ENCODE measurements at places on chromosomes 5 and 9.
A peak's percentile ranks its signal among the peaks of the same experiment; 100 is the strongest.

- DNase-seq = no peak
These were observed 49.5 kb downstream of the SEMA4D start for GRCh38 chr9:89448381-89448780.

DNA sequence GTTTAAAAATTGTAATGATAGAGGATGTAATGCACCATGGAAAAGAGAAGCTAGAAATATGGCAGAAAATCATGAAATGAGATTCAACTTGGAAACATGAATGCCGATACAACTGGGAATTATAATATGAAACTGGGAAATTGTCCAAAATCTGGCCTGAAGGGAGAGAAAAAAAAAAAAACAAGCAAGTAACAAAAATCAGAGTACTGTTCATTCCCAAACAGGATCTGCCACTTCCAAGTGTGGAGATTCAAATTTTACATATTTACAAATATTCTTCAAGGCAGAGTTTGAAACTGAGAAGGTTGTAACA, 56.6 kb upstream of the MOCS2 start:
- DNase-seq = no peak

DNA sequence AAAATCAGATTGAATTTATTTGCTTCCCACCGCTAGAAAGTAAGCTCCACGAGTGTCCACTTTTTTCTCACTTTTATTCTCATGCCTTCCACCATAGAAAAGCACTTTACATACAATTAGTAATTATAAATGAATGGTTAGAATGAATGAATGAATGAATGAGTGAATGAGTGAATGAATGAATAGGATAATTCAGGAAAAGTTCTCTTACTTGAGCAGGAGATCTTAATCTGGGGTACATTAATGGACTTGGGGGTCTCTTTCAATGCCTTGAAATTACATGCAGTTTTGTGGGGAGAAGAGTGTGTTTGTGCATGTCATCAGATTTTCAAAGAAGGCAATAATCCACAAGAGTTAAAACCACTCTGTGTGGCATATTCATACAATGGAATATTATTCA, 229.9 kb upstream of the NR4A3 start:
- no peak for DNase-seq

DNA sequence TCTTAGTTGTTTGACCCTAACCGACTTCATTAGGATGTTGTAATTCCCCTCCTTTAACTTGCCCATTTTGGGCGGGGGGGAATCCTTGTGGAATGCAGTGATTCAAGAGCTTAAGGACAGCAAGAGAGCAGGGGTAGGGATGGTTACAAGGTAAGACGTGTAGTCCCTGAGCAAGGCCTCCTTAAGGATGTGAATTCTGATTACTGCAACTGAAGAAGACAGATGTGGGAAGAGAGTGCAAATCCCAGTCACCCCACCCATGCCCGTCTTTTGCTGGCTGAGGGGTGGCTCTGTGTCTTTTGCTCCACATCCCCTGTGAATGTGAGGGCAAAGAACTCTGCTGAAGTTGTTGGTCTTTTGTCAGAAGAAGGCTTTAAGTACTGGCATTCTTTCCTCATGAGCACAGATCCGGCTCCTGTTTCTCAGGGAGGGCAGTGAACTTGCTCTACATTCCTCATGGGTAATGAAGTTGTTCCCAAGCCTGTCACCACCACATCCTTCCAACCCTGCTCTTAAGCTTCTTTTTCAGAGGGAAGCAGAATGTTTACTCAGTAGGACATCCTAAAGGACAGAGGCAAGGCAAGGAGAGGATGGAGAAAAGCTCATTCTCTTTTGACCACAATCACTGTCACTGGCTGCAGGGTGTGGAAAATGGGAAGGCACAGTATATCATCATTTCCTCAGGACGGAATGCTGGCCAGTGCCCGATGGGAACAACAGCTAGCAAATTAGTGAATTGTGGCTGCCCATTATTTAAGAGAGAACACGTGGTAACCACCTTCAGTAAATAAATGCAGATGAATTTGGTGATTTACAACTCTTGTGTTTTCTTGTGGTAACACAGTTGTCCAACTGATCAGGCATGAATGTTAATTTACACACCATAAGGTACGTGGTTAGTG, 61.5 kb downstream of the RAI14 start:
- peak; percentile 47 for DNase-seq

GRCh38 chr5:1660511-1660910, 136.8 kb upstream of the LPCAT1 start:
- no peak for DNase-seq

GRCh38 chr5:18745988-18746615, 1111.8 kb downstream of the TAF11L14 start:
- DNase-seq = peak; percentile 7

DNA sequence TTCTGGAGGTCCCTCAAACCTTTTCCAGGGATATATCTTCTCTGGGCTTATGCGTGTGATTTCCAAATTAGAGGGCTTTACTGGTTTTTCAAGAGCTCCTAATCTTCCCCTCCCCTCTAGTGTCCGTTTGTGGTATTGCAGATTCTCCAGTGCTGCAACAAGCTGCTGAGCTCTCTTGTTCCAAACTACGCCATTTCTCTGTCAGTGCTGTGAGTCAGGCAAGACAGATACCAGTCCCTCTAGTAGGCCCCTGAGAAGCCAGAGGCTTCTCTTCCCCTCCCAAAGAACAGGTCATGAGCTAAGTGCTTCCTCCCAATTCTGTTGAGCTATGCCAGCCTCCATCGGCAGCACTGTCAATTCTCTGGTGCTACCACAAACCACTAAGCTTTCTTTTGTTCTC, 149.5 kb downstream of the FANCC start:
- DNase-seq = peak; percentile 42

DNA sequence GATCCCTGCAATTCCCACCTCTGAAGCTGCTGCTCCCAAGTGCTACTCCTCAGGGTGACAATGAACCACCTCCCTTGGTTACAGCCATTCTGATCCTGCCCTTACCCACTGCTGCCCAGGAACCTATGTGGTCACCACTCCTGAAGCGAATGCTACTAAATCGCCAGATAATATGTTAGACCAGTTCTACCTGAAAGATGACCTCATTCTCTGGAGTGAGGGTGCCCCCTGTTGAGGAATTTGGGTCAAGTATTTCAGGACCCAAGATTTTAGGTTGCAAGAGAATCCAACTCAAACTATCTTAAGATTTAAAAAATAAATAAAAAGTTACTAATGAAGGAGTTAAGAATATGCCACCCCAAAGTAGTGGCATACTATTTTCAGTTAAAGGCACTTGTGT, 5.8 kb upstream of the SNAPC3 start:
- DNase-seq = peak; percentile 72

DNA sequence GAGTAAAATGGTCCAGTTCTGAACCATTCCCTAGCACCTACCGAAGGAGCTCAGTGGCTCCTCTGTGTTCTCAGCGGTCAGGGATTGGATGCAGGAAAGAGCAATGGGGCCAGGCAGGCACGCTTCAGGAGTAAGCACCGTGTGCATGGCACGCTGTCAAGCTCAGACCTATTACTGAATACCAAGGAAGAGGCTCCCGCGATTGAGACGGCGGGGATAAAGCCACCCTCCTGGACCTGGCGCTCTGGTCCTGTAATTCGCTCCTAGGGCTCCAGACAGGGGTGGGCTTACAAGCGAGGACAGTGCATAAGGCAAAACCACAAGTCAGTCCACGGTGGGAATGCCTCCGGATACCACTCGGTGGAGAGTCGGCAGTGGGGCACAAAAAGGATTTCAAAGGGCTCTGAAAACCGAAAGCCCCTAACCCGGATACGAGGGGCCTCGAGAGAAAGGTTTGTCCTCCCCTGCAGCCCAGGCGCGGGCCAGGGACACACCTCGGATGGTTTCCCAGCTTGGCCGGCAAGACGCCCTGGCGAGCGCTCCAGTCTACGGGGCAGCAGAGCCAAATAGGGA, 988 bp downstream of the OXCT1 start:
- peak; percentile 35 for DNase-seq

DNA sequence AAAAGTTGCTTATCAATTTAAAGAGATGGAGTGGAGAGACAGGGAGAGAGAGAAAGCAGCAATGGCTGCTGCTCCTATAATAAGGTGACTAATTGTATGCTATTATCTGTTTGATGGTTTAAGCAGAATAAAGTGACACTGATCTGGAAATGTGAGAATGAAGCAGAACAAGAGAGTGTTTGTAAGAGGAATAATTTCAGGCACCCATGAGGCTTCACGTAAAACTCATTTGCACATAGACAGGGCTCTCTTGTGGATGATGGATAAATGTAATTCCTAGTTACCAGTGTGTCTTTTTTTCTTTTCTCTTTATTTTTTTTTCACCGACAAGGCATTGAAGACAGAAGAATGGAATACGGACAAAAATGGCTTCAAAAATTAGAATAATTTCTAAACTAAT, 228.8 kb upstream of the TYRP1 start:
- DNase-seq = no peak

GRCh38 chr5:137619191-137619870, 116.6 kb downstream of the KLHL3 start:
- peak; percentile 46 for DNase-seq

- DNase-seq = no peak
These were observed 1209.8 kb upstream of the ACO1 start for GRCh38 chr9:31174681-31175080.

DNA sequence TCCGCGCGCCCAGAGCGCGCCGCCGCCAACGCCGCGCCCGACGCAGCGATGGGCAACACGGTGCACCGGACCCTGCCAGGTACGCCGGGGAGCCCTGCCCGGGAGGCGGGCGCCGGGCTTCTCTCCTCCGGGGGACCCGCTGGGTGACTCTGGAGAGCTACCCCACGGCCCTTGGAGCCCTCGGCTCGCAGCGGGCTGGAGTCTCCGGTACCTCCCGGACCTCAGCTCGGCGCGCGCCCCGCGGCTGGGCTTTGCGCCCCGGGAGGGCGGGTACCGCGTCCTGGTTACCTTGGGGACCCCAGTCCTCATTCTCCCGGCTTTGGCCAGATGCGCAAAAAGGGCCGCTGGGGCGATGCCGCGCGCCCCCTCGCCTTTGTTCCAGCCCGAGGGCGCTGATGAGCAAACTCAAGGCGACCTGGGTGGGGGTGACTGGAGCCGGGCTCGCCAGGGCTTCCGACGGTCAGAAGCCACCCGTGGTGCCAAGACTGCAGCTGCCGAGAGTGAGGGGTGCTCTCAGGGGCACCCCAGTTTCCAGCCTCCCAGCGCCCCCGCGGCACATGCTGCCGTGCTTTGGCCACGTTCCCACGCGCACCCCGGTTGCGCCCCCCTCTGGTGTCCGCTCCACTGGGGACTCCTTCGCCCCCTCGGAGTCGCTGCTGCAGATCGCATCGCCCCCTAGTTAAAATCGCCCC, 442 bp downstream of the NEURL1B start:
- DNase-seq = peak; percentile 64

GRCh38 chr5:56725711-56726411, 89.5 kb upstream of the MAP3K1 start:
- DNase-seq = peak; percentile 53

- DNase-seq = no peak
These were observed 62.2 kb downstream of the IPPK start for GRCh38 chr9:92607773-92608172.

DNA sequence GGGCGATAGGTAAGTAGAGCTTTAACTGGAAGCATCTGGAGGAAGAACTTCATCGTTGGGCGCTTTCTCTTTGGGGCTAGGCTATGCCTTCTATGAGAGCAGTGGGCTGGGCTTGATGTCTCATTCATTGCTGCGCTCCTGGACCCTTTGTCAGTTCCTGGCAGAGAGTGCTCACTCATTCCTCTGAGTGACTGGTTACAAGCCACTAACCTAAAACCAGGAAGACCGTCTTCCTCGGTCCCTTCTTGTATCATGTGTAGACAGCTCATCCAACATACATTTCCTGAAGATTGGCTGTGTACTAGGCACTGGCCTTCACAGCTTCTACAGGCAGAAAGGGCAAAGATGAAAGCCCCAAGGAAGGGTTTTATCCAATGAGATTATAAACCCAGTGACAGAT, 6.4 kb downstream of the SWI5 start:
- DNase-seq = no peak

DNA sequence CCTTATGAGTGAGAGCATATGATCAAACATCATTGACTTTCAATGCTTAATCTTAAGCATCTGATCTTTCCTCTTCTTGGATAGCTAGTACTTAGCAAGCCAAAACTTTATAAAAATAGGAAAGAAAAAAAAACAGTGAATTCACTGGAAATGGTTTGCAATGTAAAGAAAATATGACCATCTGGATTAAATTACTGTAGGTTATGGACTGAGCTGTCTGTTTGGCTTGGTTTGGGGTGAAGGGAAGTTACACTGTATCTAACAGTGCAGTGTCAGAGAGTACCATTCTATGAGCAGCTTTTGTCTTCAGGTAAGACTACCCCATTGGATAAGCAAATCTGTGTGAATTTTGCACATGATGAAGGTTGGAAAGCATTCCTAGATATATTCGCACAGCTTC, 151.4 kb downstream of the TLE1 start:
- DNase-seq = no peak

- DNase-seq = no peak
These were observed 48.2 kb downstream of the HMHB1 start for GRCh38 chr5:143860211-143860610.

- no peak for DNase-seq
These were observed 37.1 kb upstream of the PRUNE2 start for GRCh38 chr9:76943054-76943453.

DNA sequence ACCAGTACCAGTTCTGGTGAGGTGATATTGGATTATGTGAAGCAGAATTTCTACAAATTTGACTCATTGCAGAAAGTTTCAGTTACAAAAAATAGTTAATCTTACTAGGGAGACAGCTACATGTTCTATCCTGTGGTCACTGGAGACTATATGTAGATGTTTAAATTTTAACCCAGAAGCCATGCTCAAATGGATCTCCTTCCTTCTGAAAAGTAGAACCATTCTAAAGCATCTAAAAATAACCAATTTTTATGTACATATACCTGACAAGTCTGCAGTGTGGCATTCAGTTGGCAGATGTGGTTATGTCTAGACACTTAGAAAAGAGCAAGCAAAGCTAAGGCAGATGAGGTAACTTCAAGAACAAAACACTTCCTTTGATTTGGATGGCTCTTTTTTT, 65.5 kb upstream of the POU4F3 start:
- no peak for DNase-seq

- DNase-seq = no peak
These were observed 18.2 kb downstream of the HNRNPH1 start for GRCh38 chr5:179605026-179605833.

DNA sequence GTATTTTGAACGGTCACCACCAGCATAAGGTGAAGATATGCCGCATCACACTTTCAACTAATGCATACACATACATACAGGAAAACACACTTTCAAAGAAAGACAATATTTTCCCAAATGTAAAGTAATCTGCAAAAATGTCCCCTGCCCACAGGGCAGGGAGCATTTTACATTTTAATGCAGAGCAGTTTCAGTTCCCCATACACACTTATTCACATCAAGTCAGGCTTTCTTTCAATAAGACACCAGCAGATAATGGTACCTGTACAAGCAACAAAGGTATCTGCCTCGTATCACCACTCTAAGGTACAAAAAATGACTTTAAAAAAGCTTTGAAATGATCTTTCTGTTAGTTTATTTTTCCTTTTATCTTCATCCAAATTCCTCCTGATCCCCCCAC, 247.1 kb upstream of the CCNG1 start:
- DNase-seq = no peak

- DNase-seq = peak; percentile 54
These were observed 1.3 kb downstream of the FGF10 start for GRCh38 chr5:44387921-44388320.
